Left forelimb (tissue), 1 donor: ENCODE measurements at places on chromosomes 2 and 18.

DNA sequence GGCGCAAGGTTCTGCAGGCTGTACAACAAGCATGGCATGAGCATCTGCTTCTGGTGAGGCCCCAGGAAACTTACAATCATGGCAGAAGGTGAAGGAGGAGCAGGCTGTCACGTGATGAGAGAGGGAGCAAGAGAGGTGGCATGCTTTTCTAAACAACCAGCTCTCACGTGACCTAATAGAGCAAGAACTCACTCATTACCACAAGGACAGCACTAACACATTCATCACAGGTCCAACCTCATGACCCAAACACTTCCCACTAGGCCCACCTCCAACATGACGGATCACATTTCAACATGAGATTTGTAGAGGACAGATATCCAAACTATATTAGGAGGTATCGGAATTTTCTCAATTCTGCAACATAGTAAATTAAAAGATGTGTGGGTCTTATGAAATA, 108.8 kb upstream of the DLX2 start:
- DNase-seq = no peak

GRCh38 chr18:12373771-12374116, 3.3 kb downstream of the AFG3L2 start:
- DNase-seq = no peak

GRCh38 chr18:36759167-36759776, 69.5 kb downstream of the TPGS2 start:
- no peak for DNase-seq

- no peak for DNase-seq
Observed at GRCh38 chr2:15142069-15142689, 419.0 kb downstream of the NBAS start.

DNA sequence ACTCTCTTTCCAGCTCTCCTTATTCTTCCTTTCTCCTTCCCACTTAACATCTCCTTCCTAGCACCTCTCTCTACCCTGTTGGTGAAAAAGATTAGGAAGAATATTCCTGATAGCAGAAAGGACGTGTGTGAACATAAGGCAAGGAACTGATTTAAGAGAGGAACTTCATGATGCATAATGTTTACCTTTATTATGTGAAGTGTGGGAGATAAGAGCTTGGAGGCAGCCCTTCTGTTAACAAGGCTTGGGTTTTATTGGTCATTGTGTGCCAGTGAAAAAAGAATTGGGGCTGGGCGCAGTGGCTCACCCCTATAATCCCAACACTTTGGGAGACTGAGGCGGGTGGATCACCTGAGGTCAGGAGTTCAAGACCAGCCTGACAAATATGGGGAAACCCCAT, 34.4 kb downstream of the KCNJ13 start:
- no peak for DNase-seq
